Stimulated activated CD8-positive, alpha-beta memory T cell treated with anti-CD3 and anti-CD28 coated beads, Interleukin-2, amount 100 ng/mL, for 48 hours (primary cell): ENCODE measurements at places on chromosomes 1 and 21.

GRCh38 chr1:232223183-232223708, 406.7 kb downstream of the SIPA1L2 start:
- DNase-seq = no peak

- no peak for DNase-seq
Measured at GRCh38 chr1:156422602-156423091, 53.6 kb downstream of the RHBG start.

DNA sequence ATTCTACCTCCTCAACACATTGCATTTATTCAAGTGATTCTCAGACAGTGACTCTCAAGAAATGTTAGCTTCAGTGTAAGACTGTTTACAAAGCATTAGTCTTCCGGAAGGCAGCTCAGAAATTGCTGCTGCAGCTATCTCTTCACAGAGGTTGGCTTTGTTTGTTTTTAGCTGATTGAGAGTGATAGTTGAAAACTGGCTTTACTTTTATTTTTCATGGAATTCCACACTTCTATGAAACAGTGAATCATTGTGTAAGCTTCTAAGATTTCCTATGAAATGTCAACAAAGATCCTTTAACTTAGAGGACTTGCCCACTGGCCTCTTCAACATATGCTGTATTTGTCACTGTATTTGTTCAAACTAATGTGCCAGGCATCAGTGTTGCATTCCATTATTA, 121.3 kb downstream of the TNNI3K start:
- no peak for DNase-seq

DNA sequence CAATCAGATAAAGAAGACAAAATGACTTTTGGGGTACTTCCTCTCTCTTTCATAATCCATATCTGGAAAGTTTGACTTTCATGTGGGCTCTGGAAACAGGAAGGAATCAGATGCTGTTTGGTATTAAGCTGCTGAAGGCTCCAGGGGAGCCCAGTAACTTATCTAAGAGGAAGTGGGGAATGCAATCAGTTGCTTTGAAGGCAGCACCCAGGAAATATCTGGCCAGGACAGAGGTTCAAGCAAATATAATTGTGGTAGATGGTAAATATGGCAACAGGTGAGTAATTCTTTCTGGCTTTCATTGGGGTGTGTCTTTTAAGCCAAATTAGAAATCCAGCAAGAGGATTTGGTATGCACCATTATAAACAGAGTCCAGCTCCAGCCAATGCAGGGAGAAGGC, 44.4 kb downstream of the COLGALT2 start:
- DNase-seq = no peak
